ENCODE measurements at places on chromosomes 7 and 10.

DNA sequence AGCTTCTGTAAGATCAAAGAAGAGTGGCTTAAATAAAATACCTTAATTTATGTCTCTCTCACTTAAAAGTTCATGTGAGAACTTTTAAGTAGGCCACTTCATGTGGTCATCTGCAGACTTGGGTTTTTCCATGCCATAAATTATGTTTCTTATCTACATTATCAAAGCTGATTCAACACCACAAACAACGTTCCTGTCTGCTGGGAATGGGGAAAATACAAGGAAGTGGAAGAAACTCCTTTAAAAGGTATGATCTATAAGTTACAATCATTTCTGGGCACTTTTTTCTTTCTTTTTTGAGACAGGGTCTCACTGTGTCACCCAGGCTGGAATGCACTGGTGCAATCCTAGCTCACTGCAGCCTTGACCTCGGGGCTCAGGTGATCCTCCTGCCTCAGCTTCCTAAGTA lies 16.9 kb upstream of the OTUD1 start:
- no peak for DNase-seq

GRCh38 chr7:149872419-149873073 lies 1.2 kb upstream of the ATP6V0E2 start:
- DNase-seq, result peak; percentile 42

DNA sequence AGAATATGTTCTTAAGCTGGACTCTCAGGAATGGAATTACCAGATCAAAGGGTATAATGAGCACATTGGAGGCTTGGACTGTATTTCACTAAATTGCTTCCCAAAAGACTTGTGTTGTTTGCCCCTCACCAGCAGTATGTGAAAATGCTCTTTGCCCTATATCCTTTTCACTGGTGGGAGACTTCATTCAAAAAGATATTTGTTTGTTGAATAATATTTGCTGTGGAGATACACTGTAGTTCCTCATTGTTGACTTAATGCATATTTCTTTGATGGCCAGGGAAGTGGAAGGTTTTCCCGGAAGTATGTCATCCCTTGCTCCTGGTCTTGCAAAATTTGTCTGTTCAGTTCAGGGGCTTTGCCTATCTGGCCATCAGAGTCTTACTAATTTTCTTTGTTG lies 19.4 kb downstream of the GSTO2 start:
- no peak for DNase-seq

- no peak for DNase-seq
These were observed 46.3 kb downstream of the PYROXD2 start for GRCh38 chr10:98368644-98369043.

GRCh38 chr7:29976673-29977415 lies 12.8 kb downstream of the SCRN1 start:
- no peak for DNase-seq

DNA sequence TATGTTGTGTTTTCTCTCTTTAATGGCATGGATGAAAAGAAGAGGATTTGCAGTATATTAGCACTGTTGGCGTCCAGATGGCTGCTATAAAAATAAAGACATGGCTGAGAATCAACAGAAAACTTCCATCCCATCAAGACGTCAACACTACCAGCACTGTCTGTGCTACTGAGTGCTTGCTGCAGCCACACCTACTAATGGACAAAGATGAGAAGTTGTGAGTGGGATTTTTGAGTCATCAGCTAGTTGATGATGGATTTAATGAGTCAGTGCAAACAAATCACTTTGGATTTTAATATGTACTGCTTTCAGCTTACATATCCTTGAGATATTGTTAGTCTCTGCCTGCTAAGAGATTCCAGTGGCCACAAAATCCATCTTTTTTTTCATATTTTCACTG lies 631.0 kb upstream of the ANKRD30A start:
- no peak for DNase-seq

DNA sequence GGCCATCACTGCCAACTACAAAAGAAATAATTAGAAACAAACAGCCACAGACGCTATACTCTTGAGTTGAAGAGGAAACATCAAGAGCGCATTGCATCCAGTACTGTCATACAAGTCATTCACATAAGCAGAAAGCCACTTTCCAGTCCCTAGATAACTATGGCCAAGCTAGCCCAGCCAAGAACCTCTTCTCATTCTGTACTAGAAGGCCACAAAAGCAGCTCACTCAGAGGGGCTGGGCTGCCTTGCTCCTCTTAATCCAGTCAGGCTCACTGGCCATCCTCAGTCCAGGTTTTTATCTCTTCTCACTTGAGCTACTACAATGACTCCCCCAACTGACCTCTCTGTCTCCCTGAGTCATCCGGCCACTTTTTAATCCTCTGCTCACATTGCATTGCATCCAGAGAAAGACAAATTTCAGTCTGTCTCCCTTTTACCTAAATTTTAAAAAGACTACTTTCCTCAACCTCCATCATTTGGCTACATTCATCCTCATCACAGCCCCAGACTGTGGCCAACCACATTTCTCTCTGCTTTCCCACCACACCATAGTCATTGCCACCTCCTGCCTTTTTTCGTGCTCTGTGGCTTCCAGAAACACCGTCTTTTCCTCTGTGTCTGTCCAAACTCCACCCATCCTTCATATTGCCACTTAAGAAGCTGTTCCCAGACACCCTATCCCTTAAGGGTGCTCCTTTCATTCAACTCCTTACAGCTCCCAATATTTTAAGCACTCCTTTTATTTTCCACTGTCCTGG lies 25.0 kb downstream of the PPP1R3C start:
- no peak for DNase-seq

DNA sequence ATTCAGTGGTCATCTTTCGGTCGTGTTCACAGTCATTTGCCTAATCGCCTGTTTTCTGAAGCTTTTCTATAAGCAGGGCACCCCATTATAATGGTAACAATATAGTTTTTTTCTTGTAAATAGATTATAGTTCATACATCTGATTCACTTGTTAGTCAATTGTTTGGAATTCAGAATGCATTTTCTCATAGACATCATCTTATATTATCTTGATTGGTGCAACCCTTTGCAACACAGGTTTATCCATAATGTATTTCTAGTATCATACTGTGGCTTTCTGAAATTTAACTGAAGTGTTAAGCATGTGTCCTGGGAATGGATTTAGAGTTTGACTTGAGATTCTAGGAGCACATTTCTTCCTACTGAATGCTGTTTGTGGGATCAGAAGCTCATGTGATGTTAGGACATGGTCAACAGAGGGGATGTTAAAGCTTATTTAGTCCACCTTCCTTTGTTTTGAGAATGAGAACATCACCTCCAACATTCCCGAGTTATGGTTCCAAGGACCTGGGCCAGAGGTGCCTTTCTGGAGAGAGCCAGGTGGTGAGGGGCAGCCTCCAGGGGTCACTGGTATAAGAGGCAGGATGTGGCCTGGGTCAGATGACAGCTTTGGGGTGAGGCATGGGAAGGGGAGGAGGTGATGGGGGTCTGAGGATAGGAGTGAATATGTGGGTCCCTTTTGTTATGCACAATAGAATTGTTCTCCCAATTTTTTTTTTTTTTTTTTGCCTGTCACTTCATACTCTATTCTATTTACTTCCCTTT lies 415.6 kb downstream of the EXOC4 start:
- DNase-seq, result no peak

DNA sequence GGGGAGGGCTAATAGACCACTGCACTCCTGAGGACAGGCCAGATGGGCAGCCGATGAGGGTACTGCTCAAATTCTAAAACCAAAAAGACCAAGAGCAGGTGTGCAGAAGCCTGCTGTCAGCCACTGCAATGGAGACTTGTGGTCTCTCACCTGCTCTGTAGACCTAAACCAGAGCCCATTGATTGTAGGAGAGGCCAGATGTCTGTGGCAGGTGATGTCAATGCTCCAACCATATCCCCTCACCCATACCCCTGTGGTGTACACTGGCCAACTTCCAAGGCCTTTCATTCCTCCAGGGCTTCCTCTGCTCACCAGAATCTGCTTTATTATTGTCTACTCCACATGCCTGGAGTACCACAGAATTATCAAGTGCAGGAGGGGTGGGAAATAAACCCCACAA lies 116.9 kb upstream of the CHST15 start:
- no peak for DNase-seq

- no peak for DNase-seq
These were observed 15.5 kb downstream of the SVIL start for GRCh38 chr10:29619241-29619669.

GRCh38 chr10:121435099-121435875 lies 163.0 kb downstream of the FGFR2 start:
- DNase-seq, result no peak

DNA sequence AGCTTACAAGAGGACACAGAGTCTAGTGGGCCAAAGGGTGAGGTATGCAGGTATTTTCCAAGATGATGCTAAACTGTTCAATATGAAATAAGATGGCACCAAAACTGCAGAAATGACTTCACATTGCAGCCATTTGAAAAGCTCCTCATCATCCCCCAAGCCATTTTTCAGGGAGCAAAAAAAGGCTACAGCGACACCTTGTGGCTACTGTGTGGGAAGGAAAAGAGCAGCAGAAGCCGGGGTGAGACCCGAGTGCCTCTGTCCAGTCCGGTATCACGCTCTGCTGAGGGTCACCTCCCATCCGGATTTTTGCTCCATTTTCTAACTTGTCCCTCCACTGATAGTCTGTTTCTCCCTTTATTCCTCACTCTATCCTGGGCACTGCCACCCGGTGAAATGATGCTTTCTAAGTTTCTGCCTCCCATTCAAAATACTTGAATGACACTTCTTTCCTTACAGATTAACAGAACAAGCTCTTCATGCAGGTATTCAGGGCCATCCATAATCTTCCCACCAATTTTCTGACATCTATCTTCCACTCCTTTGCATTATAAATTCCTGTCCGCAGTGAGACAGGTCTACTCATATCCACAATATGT lies 220.2 kb downstream of the DGKI start:
- DNase-seq, result no peak

GRCh38 chr7:1454542-1454941 lies 4.7 kb downstream of the MICALL2 start:
- no peak for DNase-seq

- DNase-seq, result no peak
These were observed 72.8 kb upstream of the CACUL1 start for GRCh38 chr10:118827466-118828155.

GRCh38 chr7:1245524-1246050 lies 12.9 kb downstream of the UNCX start:
- DNase-seq, result no peak

DNA sequence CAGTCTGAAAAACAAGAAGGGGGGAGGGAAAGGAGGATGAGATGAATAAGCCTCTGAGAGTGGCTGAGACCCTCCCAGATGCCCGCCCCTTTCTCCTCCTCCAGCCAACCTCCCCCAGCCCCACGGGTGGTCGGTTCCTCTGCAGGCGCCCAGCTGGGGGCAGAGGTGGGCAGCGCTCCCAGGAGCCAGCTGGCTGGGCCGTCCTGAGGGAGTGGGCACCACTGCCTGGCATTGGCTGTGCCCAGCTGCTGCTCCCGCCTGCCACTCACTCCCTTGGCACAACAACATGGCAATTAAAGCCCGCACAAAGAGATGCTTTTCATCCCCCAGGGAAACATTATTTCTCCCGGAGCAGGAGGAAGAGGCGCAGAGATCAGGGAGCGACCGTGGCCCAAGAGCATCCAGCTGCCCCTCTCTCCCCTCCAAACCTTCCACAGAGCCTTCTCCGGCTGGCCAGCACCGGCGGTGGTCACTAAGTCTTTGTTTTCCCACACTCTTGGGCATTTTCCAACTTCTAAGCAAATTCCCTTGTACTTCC lies 107.2 kb downstream of the SPDYE5 start:
- no peak for DNase-seq

DNA sequence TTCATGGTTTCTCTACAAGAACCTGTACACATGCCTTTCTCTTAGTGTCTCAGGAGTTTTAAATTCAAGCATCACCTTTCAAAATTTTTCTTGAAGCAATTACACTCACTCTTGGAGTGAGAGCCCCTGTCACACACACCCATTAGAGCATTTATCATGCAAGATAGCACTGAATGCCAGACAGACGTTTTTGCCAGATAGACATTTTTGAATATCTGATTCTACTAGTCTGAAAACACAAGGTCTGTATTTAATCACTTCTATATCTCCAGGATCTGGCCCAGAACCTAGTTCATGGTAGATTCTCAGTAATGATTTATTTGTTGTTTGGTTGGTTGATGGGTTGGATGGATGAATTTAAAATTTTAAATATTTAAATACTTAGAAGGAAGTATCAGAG lies 60.9 kb upstream of the PDE1C start:
- DNase-seq, result no peak

DNA sequence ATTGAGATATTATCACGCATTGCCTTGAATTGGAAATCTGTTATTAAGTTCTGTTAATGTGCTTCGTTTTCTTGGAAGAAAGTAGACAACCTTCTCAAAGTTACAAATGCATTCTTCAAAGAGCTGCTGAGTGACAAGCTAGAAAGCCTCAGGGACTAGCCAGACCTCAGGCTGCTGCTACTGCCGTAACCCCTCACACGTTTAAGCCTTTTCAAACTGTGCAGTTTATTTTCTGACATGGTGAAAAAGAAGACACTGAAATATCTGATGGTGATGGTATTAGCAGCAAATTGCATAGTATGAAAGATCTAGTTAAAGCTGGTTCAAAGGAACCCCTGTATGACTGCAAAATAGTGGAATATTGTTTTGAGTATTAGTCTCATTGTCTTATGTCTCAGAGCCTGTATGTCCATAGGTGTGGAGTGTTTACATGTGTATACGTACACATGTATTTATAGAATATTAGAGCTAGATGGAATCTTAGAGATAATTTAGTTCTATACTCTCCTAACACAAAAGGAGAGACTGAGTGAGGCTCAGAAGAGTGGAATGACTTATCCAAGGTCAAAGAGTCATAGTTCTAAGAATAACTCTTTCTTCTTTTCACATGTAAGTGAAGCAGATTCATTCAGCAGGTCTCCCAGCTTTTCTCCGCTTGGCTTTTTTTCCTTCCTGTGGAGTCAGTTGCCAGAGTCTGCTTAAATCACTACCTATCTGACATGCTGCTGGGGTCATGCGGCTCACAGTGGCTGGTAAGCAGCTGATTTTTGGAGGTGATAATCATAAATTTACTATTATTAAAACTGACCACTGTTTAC lies 431.9 kb downstream of the PLXDC2 start:
- no peak for DNase-seq

DNA sequence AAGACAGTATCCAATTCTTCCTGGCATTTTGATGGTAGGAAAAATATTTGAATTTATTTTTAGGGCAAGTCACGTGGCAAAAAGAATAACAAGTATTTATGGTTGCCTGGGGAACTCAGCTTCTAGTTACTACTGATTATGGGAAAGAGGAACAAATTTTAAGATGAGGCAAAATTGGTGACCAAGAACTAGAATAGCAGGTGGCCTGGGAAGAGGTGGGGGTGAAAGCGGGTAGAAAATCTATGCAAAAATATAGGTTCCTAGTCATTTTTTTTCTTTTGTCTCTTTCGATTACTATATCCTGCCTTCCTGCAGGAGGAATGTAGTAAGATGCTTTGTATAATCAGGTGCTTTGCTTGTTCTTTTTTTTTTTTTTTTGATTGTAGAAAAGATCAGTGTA lies 27.8 kb downstream of the ENTPD1 start:
- DNase-seq, result no peak

GRCh38 chr10:32000937-32001336 lies 55.3 kb downstream of the KIF5B start:
- no peak for DNase-seq

GRCh38 chr7:130560972-130561371 lies 69.1 kb downstream of the MEST start:
- no peak for DNase-seq
